ENCODE measurements at places on chromosomes 6 and 20.
A peak's percentile ranks its signal among the peaks of the same experiment; 100 is the strongest.

DNA sequence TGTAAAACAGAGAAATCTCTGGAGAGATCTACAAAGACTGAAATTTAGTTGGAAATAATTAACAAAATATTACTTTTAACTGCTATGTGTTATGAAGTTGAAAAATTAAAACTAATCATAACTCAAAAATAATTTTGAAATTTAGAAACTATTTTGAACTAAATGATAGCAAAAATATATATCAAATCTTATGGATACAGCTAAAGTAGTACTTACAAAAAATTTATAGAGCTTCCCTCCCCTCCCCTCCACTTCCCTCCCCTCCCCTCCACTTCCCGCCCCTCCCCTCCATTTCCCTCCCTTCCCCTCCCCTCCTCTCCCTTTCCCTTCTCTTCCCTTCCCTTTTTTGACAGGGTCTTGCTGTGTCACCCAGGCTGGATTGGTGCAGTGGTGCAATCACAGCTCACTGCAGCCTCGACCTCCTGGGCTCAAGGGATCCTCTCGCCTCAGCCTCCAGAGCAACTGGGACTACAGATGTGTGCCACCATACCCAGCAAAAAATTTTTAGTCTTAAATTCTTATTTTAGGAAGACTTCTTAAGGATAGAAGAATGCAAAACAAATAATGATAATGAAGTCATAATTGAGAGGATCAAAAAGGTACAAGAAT lies 87.2 kb upstream of the RGS17 start:
- no peaks in the 10 kb centered on the region for H3K4me1 ChIP-seq
- H3K27me3 ChIP-seq: no peaks in the 10 kb centered on the region
- H3K27ac ChIP-seq: no peak overlapping the region
- no peak overlapping the region for H3K4me3 ChIP-seq

GRCh38 chr6:41718828-41719227 lies 16.6 kb downstream of the TFEB start:
- peaks cover 93% of the 10 kb centered on the region for H3K4me1 ChIP-seq
- no peaks in the 10 kb centered on the region for H3K36me3 ChIP-seq
- no peak overlapping the region for H3K4me3 ChIP-seq
- no peaks in the 10 kb centered on the region for H3K27me3 ChIP-seq

DNA sequence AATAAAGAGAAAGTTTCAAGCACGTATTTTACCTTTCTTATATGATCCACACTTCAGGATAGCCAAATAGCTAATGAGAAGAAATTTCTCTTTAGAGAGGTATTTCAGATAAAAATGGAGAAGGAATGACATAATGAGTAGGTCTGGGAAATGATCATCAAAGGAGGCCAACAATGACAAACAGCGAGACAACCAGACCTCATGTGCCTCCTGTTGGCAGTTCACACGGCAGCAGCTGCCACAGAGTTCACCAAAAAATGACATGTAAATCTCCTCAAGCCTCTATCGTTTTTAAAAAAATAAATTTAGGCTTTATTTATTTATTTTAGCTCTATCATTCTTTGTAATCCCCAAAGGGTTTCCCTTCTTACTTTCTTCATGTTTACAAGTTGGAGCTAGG lies 47.7 kb downstream of the SLC2A12 start:
- no peak overlapping the region for H3K4me3 ChIP-seq
- H3K27ac ChIP-seq: no peak overlapping the region
- peaks cover 5% of the 10 kb centered on the region for H3K4me1 ChIP-seq
- H3K27me3 ChIP-seq: no peaks in the 10 kb centered on the region
- no peak for DNase-seq

GRCh38 chr20:10064611-10065010 lies 29.8 kb downstream of the ANKEF1 start:
- no peak for DNase-seq
- no peak overlapping the region for H3K27ac ChIP-seq
- peaks cover 15% of the 10 kb centered on the region for H3K27me3 ChIP-seq
- peaks cover 1% of the 10 kb centered on the region for H3K4me1 ChIP-seq
- no peaks in the 10 kb centered on the region for H3K36me3 ChIP-seq

- H3K27me3 ChIP-seq: no peaks in the 10 kb centered on the region
- H3K4me1 ChIP-seq: no peaks in the 10 kb centered on the region
- H3K36me3 ChIP-seq: no peaks in the 10 kb centered on the region
- H3K4me3 ChIP-seq: no peak overlapping the region
Observed at GRCh38 chr20:10781526-10781925, 107.7 kb upstream of the JAG1 start.

- no peak overlapping the region for H3K4me3 ChIP-seq
- H3K36me3 ChIP-seq: no peaks in the 10 kb centered on the region
- no peaks in the 10 kb centered on the region for H3K27me3 ChIP-seq
- no peaks in the 10 kb centered on the region for H3K4me1 ChIP-seq
Observed at GRCh38 chr6:165605901-165606739, 56.9 kb downstream of the PDE10A start.

DNA sequence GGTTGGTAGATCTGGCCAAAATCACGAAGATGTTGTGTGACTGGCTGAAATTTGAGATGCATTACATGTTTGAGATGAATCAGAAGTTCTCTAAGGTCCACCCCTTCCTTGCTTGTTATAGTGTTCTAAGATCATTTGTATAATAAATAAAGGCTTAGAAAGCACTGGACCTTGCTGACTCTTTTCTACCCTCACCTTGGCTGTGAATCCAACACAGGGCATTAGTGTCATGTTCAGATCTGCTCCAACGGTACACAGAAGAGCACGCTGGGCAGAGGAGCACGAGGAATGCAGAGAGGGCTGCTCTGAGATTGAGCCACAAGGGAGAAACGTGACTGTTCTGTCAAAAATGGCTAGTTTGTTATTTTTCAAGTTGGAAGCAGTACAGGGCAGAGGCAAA lies 169.5 kb upstream of the HDAC2 start:
- no peak for DNase-seq
- H3K4me3 ChIP-seq: no peak overlapping the region
- no peaks in the 10 kb centered on the region for H3K4me1 ChIP-seq

- no peak overlapping the region for H3K4me3 ChIP-seq
- no peak for DNase-seq
- no peaks in the 10 kb centered on the region for H3K36me3 ChIP-seq
Observed at GRCh38 chr6:21527731-21528130, 65.8 kb upstream of the SOX4 start.

GRCh38 chr6:47151232-47151898 lies 109.2 kb upstream of the ADGRF1 start:
- H3K36me3 ChIP-seq: no peaks in the 10 kb centered on the region
- DNase-seq: no peak
- no peak overlapping the region for H3K27ac ChIP-seq
- H3K4me1 ChIP-seq: peaks cover 6% of the 10 kb centered on the region
- H3K4me3 ChIP-seq: no peak overlapping the region
- H3K27me3 ChIP-seq: no peaks in the 10 kb centered on the region

- H3K27me3 ChIP-seq: no peaks in the 10 kb centered on the region
- H3K27ac ChIP-seq: no peak overlapping the region
- no peaks in the 10 kb centered on the region for H3K36me3 ChIP-seq
- H3K4me1 ChIP-seq: no peaks in the 10 kb centered on the region
- H3K4me3 ChIP-seq: no peak overlapping the region
Observed at GRCh38 chr6:160167604-160168399, 46.2 kb downstream of the SLC22A1 start.

DNA sequence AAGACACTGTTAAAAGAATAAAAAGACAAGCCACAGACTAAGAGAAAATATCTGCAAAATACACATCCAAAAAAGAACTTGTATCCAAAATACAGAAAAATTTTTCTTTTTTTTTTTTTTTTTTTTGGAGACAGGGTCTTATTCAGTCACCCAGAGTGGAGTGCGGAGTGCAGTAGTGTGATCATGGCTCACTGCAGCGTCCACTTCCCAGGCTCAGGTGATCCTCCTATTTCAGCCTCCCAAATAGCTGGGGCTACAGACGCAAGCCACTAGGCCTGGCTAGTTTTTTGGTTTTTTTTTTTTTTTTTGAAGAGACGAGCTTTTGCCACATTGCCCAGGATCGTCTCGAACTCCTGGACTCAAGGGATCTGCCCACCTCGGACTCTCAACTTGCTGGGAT lies 3.1 kb downstream of the ZUP1 start:
- no peaks in the 10 kb centered on the region for H3K36me3 ChIP-seq
- no peaks in the 10 kb centered on the region for H3K27me3 ChIP-seq
- H3K4me1 ChIP-seq: peaks cover 35% of the 10 kb centered on the region
- no peak for DNase-seq
- H3K4me3 ChIP-seq: no peak overlapping the region
- H3K27ac ChIP-seq: no peak overlapping the region

- H3K27ac ChIP-seq: peak overlapping the region; percentile 37
- no peaks in the 10 kb centered on the region for H3K36me3 ChIP-seq
Observed at GRCh38 chr6:125099211-125100073, 54.1 kb upstream of the TPD52L1 start.

DNA sequence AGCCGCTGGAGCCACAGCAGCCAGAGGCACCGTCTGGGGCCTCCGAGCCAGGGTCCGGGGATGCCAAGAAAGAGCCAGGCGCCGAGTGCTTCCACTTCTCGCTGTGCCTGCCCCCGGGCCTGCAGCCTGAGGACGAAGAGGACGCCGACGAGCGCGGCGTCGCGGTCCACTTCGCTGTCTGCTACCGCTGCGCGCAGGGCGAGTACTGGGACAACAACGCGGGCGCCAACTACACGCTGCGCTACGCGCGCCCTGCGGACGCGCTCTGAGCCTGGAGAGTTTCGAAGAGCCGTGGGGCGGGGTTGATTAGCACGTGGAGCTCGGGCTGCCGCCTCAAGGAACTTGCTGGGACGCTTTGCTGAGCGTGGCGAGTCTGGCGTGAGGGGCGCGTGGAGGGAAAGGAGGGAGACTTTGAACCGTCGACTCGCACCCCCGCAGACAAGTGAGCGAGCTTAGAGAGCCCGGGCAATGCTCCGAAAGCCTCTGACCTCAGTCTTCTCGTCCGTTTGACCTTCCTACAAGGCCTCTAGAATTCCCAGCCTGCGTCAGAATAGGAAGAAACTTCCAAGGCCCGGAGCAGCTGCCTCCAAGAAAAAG lies 1.3 kb downstream of the PPP1R3G start:
- peaks cover 22% of the 10 kb centered on the region for H3K4me1 ChIP-seq
- H3K36me3 ChIP-seq: no peaks in the 10 kb centered on the region
- H3K27ac ChIP-seq: no peak overlapping the region
- H3K27me3 ChIP-seq: no peaks in the 10 kb centered on the region
- no peak for DNase-seq
- H3K4me3 ChIP-seq: peak overlapping the region; percentile 74

GRCh38 chr6:168648240-168649125 lies 207.5 kb downstream of the SMOC2 start:
- peak overlapping the region; percentile 28 for H3K4me3 ChIP-seq
- no peak overlapping the region for H3K27ac ChIP-seq
- no peak for DNase-seq
- H3K36me3 ChIP-seq: no peaks in the 10 kb centered on the region
- H3K4me1 ChIP-seq: peaks cover 6% of the 10 kb centered on the region
- no peaks in the 10 kb centered on the region for H3K27me3 ChIP-seq

- H3K4me1 ChIP-seq: no peaks in the 10 kb centered on the region
- H3K36me3 ChIP-seq: no peaks in the 10 kb centered on the region
- DNase-seq: no peak
- H3K4me3 ChIP-seq: no peak overlapping the region
Observed at GRCh38 chr6:55212156-55212555, 37.8 kb downstream of the HCRTR2 start.

GRCh38 chr6:101728956-101729355 lies 335.4 kb downstream of the GRIK2 start:
- no peaks in the 10 kb centered on the region for H3K4me1 ChIP-seq
- H3K4me3 ChIP-seq: no peak overlapping the region
- H3K27me3 ChIP-seq: no peaks in the 10 kb centered on the region
- DNase-seq: no peak
- no peaks in the 10 kb centered on the region for H3K36me3 ChIP-seq

- no peak overlapping the region for H3K27ac ChIP-seq
- no peak for DNase-seq
- H3K36me3 ChIP-seq: peaks cover 5% of the 10 kb centered on the region
Observed at GRCh38 chr6:150932996-150933395, 67.5 kb downstream of the MTHFD1L start.

DNA sequence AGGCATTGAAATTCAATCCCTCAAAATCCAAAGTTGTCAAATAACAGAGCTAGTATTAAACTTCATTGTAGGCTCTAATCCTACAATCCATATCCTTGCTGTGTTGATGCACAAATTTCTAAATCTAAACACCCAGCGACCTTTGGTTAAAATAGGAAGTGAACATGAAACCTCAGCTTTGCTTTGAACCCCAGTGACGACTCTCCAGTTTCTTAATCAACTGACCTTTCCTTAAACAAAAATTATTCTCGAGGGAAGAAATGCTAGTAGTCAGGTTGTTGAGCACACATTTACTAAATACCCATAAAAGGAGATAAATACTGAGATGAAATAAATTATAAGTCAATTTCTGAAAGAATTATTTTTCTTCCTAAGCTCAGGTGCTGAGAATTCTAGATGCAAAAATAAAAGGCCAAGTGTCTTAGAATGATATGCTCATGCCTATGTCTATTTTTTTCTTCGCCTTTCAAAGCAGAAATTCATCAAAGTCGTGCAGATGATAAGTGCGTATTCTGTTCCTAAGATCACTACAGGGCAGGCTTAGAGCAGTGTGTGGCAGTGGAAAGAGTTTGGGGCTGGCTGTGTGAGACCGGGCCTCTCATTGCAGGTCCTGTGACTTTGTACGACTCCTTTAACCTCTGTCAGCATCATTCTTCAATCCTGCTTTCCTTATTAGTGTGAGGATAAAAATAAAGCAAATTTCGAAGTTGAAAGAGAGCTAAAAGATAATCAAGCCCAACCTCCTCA lies 208.7 kb downstream of the PRL start:
- H3K27ac ChIP-seq: no peak overlapping the region
- no peaks in the 10 kb centered on the region for H3K36me3 ChIP-seq
- no peaks in the 10 kb centered on the region for H3K4me1 ChIP-seq
- DNase-seq: no peak
- no peak overlapping the region for H3K4me3 ChIP-seq
- H3K27me3 ChIP-seq: no peaks in the 10 kb centered on the region

GRCh38 chr6:33547499-33547898 lies 32.6 kb downstream of the BAK1 start:
- DNase-seq: no peak
- no peaks in the 10 kb centered on the region for H3K4me1 ChIP-seq
- no peaks in the 10 kb centered on the region for H3K27me3 ChIP-seq

DNA sequence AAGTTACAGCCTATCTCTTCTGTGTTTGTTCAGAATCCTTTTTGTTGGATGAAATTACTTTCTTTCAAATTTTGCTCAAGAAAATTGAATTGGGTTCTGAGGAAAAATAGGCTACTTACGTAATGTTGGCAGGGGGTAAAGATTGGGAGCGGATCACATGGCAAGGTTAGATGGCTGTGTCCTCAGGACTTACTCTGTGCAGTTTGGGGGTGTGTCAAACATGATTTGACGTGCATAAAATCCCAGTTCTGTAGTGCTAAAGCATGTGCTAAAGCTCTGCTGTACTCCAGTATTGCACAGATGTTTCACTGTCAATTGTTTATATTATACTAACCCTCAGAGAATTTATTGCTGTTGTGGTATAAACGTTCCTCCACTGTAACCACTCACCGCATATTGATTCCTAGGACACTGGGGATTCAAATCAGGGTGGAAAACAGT lies 2.6 kb downstream of the NT5E start:
- no peaks in the 10 kb centered on the region for H3K36me3 ChIP-seq
- peaks cover 8% of the 10 kb centered on the region for H3K27me3 ChIP-seq
- peaks cover 46% of the 10 kb centered on the region for H3K4me1 ChIP-seq
- DNase-seq: no peak
- peak overlapping the region; percentile 92 for H3K27ac ChIP-seq

- no peaks in the 10 kb centered on the region for H3K27me3 ChIP-seq
- H3K27ac ChIP-seq: no peak overlapping the region
- DNase-seq: no peak
- no peaks in the 10 kb centered on the region for H3K36me3 ChIP-seq
- peaks cover 56% of the 10 kb centered on the region for H3K4me1 ChIP-seq
- H3K4me3 ChIP-seq: no peak overlapping the region
Observed at GRCh38 chr6:42026540-42026939, 23.8 kb upstream of the TAF8 start.

Data from esophagus muscularis mucosa (tissue), 4 donors.